Upper lobe of right lung (tissue), 1 donor: ENCODE measurements at places on chromosomes 4 and X. TPM values are rescaled to one million over a fixed set of nuclear protein-coding genes. Genes with fewer than 3 reads are reported as not detected.

GRCh38 chr4:147794787-147795413 lies 63.0 kb downstream of the ARHGAP10 start:
- H3K36me3 ChIP-seq, result no peaks in the 10 kb centered on the region
- H3K4me1 ChIP-seq, result peaks cover 21% of the 10 kb centered on the region
- no peak for DNase-seq
- H3K27me3 ChIP-seq, result no peaks in the 10 kb centered on the region

DNA sequence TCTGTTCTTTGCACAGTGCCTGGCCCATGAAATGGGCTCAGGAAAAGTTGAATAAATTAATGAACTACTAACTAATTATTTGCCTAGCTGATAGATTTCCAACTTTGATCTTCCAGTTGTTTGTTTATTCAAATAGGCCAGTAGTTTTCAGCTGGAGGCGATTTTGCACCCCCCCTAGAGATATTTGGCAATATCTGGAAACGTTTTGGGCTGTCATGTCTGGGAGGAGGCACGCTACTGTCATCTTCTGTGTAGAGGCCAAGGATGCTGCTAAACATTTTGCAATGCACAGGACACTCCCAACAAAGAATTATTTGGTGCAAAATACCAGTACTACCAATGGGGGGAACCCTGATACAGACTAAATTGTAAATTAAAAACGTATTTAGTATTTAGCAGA lies 81.9 kb downstream of the VCX2 start:
- H3K27ac ChIP-seq, result no peak overlapping the region
- H3K27me3 ChIP-seq, result no peaks in the 10 kb centered on the region
- no peaks in the 10 kb centered on the region for H3K4me1 ChIP-seq
- H3K36me3 ChIP-seq, result no peaks in the 10 kb centered on the region

- no peaks in the 10 kb centered on the region for H3K36me3 ChIP-seq
- H3K27me3 ChIP-seq, result peaks cover 14% of the 10 kb centered on the region
- H3K4me1 ChIP-seq, result no peaks in the 10 kb centered on the region
- H3K4me3 ChIP-seq, result no peak overlapping the region
Observed at GRCh38 chr4:3781193-3781886, 15.2 kb downstream of the ADRA2C start.

- H3K36me3 ChIP-seq, result no peaks in the 10 kb centered on the region
- no peaks in the 10 kb centered on the region for H3K27me3 ChIP-seq
- peak; percentile 84 for DNase-seq
- H3K27ac ChIP-seq, result no peak overlapping the region
- H3K4me1 ChIP-seq, result no peaks in the 10 kb centered on the region
- no peak overlapping the region for H3K4me3 ChIP-seq
Observed at GRCh38 chr4:149176039-149176438, 639.6 kb downstream of the IQCM start.

VSIG4 gene
- total RNA-seq, result 237 TPM

EVC gene
- total RNA-seq, result 27.6 TPM

FAM236A gene
- total RNA-seq, result not detected

GPM6B gene
- 37.1 TPM for total RNA-seq
